Mucosa of descending colon (tissue), 3 donors: ENCODE measurements at places on chromosomes 6 and 20. TPM values are rescaled to one million over a fixed set of nuclear protein-coding genes. Genes with fewer than 3 reads are reported as not detected.

- no peak for DNase-seq
These were observed 208.4 kb downstream of the MANEA start for GRCh38 chr6:95785785-95786184.

GRCh38 chr20:63282946-63283345 lies 10.0 kb upstream of the COL20A1 start:
- DNase-seq = no peak

GRCh38 chr6:84763003-84763885 lies 1.2 kb downstream of the TBX18 start:
- DNase-seq = peak; percentile 54

GRCh38 chr6:161487694-161488093 lies 213.8 kb upstream of the AGPAT4 start:
- no peak for DNase-seq

GRCh38 chr6:18457065-18457737 lies 70.1 kb downstream of the RNF144B start:
- DNase-seq = no peak

DNA sequence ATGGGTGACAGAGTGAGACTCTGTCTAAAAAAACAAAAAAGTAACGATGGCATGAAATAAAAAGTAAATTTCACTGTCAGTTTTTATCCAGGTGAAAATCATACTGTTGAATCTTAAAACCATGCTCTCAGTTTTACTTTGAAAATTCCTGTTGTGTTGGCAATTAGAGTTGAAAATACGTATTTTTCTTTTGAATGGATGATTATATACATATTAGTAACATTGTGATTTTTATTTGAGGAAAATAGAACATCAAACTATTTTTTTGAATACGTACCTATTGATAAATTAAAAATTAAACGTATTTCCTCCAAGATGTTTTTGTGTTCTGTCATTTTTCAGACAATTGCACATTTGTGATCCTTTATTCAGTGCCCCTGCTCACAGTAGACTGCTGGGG lies 14.7 kb downstream of the CEP43 start:
- DNase-seq = no peak

GRCh38 chr6:85049282-85049681 lies 284.9 kb upstream of the TBX18 start:
- DNase-seq = no peak

- no peak for DNase-seq
These were observed 508.7 kb upstream of the ZNF337 start for GRCh38 chr20:26205350-26205749.

- DNase-seq = no peak
These were observed 851.2 kb upstream of the EYS start for GRCh38 chr6:66558189-66558588.

- no peak for DNase-seq
These were observed 120.5 kb downstream of the SCML4 start for GRCh38 chr6:107703606-107704005.

GRCh38 chr20:41248368-41249024 lies 69.0 kb downstream of the ZHX3 start:
- no peak for DNase-seq

DNA sequence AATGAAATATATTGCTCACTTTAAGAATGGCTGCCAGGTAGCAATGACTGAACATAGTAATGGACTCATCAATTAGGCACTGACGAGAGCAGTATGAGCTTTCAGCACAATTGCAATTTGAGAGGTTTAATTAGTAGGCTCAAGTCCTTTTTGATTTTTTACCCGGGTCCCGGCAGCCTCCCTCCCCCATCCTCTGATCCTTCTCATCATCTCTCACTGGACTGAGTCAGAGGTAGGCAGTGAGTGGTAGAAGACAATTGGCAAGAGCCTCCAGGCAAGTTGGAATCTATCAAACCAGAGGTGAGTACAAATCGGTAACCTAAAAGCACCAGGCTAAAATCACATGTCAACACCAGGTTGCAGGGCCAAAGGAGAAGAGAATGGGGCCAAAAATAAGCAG lies 107.9 kb downstream of the DCDC2 start:
- no peak for DNase-seq

GRCh38 chr6:32089082-32089828 lies 19.9 kb downstream of the TNXB start:
- no peak for DNase-seq

- peak; percentile 5 for DNase-seq
These were observed 4.0 kb upstream of the GRM4 start for GRCh38 chr6:34149831-34150400.

GRCh38 chr6:14787677-14788076 lies 458.2 kb upstream of the JARID2 start:
- DNase-seq = no peak

- DNase-seq = no peak
These were observed 5.9 kb upstream of the TCP11 start for GRCh38 chr6:35147026-35147425.

- no peak for DNase-seq
These were observed 41.6 kb upstream of the DSE start for GRCh38 chr6:116329156-116329555.

- DNase-seq = no peak
These were observed 796.5 kb downstream of the PRIM2 start for GRCh38 chr6:58113960-58114359.

DNA sequence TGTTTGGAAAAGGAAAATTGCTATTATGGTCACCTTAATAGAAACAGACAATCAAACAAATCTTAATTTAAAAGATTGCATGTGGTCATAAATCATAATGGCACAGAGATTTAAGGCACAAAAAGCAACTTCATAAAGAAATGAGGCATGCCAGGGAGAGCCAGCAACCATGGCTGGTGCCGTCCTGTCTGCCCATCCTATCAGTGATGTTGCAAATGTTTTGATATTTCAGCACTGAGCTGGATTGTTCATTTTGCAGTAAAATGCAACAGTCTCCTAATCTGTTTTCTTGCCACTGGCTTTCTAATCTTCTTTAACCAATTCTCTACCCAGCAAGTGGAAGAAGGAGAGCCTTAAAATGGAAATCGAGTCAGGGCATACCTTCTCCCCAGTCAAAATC lies 249.8 kb downstream of the SAMD5 start:
- DNase-seq = no peak

GRCh38 chr20:46040902-46041535 lies 12.0 kb downstream of the SLC12A5 start:
- peak; percentile 49 for DNase-seq

DNA sequence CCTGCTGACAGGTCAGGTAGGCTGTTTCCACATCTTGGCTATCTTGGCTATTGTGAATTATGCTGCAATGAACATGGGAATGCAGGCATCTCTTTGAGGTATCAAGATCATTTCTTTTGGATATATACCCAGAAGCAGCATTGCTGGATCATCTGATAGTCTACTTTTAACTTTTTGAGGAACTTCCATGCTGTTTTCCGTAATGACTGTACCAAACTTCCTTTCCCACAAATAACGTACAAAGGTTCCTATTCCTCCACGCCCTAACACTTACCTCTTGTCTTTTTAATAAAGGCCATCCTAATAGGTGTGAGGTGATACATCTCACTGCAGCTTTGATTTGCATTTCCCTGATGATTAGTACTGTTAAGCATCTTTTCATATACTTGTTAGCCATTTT lies 338.7 kb upstream of the RUNX2 start:
- DNase-seq = no peak

GRCh38 chr20:44526129-44526528 lies 4.3 kb upstream of the SERINC3 start:
- no peak for DNase-seq

- DNase-seq = no peak
These were observed 117.6 kb upstream of the PHACTR1 start for GRCh38 chr6:12598919-12599318.

- no peak for DNase-seq
These were observed 93.5 kb downstream of the DTNBP1 start for GRCh38 chr6:15569035-15569995.

DNA sequence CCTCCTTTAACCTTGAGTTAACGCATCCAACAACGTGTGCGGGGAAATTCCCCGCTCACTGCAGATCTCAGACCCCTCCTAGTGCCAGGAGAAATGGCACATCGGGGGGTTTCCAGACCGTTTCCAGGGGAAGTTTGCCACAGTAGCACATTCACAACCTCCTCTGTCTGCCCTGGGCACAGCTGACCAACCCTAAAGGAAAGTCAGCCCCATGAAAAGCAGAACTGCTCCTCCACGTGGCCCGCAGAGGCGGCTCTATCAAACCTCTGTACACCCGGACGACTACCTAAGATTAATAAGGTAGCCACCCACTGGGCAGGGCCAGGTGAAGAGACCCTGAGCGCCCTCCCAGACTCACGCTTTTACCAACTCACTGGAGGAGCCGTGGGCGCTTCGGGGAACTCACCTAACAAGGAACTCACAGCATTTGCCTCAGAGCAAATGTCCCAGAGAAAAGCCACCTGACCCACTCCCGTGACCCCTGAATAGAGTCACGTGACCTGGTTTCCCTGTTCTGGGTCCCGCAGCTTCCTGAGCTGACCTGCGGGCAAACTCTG lies 93.1 kb downstream of the PRND start:
- DNase-seq = peak; percentile 53

DNA sequence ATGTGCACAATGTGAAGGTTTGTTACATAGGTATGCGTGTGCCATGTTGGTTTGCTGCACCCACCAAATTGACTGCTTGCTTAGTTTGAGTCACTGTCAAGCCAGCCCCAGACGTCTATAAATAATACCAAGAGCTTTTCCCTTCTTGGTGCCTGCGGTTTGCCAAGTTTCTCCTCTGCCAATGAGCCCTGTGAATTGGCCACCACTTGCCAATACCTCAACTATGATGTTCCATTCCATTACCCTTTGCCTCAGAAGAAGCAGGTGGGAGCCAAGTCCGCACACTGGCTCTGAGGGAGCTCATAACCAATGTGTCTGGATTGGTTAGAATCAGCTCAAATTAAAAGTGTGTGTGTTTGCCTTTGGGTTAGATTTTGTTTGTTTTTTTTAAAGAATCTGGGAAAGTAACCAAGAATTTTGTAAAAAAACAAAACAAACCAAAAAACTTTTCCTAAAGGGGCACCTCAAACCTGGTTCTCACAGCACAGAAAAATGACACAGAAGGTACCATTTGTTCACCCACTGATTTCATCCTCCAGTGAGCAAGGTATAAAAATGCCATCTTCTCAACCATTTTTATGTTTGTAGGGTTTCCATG lies 244.7 kb upstream of the PRND start:
- DNase-seq = no peak

- DNase-seq = peak; percentile 77
These were observed 7.8 kb downstream of the SYNGAP1 start for GRCh38 chr6:33427585-33428223.

DNA sequence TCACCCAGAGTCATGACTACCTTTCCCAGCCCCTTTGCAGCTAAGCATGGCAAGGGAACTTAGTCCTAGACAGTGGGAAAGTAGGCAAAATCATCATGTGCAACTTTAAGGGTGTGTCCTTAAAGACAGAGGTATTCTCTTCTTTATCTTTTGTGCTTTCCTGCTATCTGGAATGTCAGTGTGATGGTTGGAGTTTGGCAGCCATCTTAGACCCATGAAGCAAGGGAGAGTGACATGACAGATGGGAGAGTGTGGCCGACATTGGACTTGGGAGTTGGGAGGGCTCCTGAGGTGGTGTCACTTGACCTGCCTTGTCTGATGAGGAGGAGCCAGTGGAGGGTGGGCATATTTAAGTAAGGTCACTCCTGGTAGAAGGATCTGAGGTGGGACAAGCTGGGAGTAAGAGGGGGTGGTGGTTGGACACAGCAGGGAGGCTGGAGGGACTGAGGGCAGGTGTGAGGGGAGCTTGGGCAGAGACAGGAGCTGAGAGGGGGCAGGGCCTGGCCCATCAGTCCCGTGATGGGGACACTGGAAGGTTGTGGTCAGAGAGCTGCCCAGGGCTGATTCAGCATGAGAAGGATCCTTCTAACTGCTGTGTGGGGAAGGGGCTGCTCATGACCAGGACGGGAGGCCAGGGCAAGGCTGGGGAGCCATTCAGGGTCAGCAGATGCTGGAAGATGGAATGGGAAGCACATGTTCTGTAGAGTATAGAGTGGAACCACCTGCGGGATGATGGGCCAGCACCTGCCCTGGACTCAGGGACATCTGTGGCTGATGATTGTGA lies 29.5 kb upstream of the SULF2 start:
- DNase-seq = no peak

GRCh38 chr20:53872561-53873229 lies 197.7 kb downstream of the BCAS1 start:
- DNase-seq = no peak

- no peak for DNase-seq
These were observed 88.7 kb downstream of the PLCB1 start for GRCh38 chr20:8220716-8221115.

DNA sequence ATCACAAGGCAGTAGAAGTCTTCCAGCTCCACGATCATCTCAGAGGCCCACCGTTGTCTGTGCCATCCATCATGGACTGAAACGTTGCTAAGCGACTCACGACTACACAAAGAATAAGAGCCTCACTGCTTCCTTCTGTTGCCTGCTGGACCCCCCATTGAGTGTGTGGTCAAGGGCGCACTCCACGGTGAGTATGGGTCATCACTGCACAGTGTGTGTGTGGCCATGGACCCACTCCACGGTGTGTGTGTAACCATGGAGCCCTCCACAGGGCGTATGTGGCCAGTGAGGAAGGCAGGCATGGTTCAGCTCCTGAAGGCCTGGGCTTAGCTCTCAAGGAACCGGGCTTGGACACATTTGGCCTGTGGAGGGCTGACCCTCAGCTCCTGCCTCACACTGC lies 123.4 kb upstream of the AFDN start:
- DNase-seq = no peak

DNA sequence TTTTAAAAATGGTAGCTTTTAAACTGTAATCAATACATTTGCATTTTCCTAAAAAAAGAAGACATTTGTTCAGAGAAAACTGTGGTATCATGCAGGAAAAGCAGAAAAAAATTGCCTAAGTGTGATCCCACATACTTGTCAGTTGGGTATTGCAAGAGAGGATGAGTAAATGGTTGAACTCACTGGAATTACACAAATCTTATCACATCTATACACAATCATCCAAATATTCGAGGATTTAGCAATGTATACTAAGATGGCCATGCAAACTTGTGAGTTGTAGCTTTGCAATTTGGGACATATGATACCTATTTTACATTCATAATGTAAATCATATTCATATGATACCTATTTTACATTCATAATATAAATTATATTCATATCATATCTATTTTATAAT lies 58.2 kb upstream of the GJE1 start:
- no peak for DNase-seq

FBXO5 gene
- 7.6 TPM for total RNA-seq

IMPG1 gene
- total RNA-seq = not detected

PDYN gene
- total RNA-seq = not detected

ABHD16B gene
- not detected for total RNA-seq

TBXT gene
- total RNA-seq = not detected

KCNK16 gene
- not detected for total RNA-seq

PDE7B gene
- total RNA-seq = 4.0 TPM

IYD gene
- 15.3 TPM for total RNA-seq

SASH1 gene
- 47.3 TPM for total RNA-seq

OGFRL1 gene
- total RNA-seq = 2.7 TPM

ARFGEF3 gene
- total RNA-seq = 21.1 TPM

KIF13A gene
- total RNA-seq = 45.6 TPM

TP53TG5 gene
- 1.6 TPM for total RNA-seq

SUMO4 gene
- 1.7 TPM for total RNA-seq

LTA gene
- total RNA-seq = 0.20 TPM

RRAGD gene
- total RNA-seq = 4.0 TPM

CLPSL1 gene
- total RNA-seq = not detected

TPBG gene
- total RNA-seq = 11.7 TPM

FERMT1 gene
- 54.1 TPM for total RNA-seq

MAS1 gene
- not detected for total RNA-seq
